ENCODE measurements at places on chromosomes 16 and 17.
A peak's percentile ranks its signal among the peaks of the same experiment; 100 is the strongest.

DNA sequence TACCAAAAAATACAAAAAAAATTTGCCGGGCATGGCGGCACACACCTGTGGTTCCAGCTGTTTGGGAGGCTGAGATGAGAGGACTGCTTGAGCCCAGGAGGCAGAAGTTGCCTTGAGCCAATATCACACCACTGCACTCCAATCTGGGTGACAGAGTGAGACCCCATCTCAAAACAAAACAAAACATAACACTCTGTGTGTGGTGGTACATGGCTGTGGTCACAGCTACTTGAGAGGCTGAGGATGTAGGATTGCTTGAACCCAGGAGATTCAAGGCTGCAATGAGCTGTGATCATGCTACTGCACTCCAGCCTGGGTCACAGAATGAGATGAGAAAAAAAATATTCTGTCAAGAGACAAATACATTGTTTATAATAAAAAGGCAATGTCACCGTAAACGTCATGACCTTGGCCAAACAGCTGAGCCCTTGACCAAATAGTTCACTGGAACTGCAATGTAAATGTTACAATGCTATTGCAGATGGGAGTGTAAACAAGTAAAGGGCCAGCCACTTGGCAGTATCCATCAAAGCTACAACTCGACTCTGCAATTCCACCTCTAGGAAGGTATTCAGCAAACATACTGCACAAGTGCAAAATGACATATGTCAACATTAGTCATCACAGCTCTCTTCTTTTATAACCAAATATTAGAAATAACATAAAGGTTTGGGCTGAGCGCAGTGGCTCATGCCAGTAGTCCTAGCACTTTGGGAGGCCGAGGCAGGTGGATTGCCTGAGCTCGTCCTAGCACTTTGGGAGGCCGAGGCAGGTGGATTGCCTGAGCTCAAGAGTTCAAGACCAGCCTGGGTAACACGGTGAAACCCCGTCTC lies 16.9 kb downstream of the EARS2 start:
- no peak for DNase-seq

GRCh38 chr17:62966426-62967204 lies 580 bp downstream of the TANC2 start:
- no peak for DNase-seq

- DNase-seq = no peak
Measured at GRCh38 chr17:48816438-48816773, 623 bp downstream of the TTLL6 start.

GRCh38 chr17:44878627-44879221 lies 20.5 kb downstream of the EFTUD2 start:
- DNase-seq = peak; percentile 32

- peak; percentile 63 for DNase-seq
Measured at GRCh38 chr17:55710410-55710809, 12.3 kb downstream of the TMEM100 start.

- peak; percentile 61 for DNase-seq
Measured at GRCh38 chr16:24975428-24975889, 39.7 kb downstream of the ARHGAP17 start.

GRCh38 chr16:75590920-75591843 lies 25.0 kb downstream of the GABARAPL2 start:
- DNase-seq = no peak

DNA sequence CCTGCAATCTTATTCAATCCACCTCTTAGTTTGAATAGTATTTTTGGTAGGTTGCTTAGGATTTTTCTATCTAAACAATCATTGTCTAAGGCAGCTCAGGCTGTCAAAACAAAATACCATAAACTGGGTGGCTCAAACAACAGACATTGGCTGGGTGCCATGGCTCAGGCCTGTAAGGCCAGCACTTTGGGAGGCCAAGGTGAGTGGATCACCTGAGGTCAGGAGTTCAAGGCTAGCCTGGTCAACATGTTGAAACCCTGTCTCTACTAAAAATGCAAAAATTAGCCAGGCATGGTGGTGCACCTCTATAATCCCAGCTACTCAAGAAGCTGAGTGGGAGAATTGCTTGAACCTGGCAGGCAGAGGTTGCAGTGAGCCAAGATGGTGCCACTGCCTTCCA lies 126.7 kb downstream of the CYLD start:
- no peak for DNase-seq

GRCh38 chr17:36937001-36937958 lies at the start of gene LHX1:
Gene LHX1, plus strand, starts transcription at chr17:36937475. Its CDS starts 723 bp downstream, at chr17:36938198.
- DNase-seq = no peak

Measured in inflammatory macrophage treated with lipopolysaccharide for 4 hours (primary cell).